ENCODE measurements at places on chromosomes 11 and 22. TPM values are rescaled to one million over a fixed set of nuclear protein-coding genes. Genes with fewer than 3 reads are reported as not detected.
A peak's percentile ranks its signal among the peaks of the same experiment; 100 is the strongest.

GRCh38 chr11:12430954-12431595 lies 53.7 kb downstream of the PARVA start:
- peak; percentile 28 for DNase-seq

DNA sequence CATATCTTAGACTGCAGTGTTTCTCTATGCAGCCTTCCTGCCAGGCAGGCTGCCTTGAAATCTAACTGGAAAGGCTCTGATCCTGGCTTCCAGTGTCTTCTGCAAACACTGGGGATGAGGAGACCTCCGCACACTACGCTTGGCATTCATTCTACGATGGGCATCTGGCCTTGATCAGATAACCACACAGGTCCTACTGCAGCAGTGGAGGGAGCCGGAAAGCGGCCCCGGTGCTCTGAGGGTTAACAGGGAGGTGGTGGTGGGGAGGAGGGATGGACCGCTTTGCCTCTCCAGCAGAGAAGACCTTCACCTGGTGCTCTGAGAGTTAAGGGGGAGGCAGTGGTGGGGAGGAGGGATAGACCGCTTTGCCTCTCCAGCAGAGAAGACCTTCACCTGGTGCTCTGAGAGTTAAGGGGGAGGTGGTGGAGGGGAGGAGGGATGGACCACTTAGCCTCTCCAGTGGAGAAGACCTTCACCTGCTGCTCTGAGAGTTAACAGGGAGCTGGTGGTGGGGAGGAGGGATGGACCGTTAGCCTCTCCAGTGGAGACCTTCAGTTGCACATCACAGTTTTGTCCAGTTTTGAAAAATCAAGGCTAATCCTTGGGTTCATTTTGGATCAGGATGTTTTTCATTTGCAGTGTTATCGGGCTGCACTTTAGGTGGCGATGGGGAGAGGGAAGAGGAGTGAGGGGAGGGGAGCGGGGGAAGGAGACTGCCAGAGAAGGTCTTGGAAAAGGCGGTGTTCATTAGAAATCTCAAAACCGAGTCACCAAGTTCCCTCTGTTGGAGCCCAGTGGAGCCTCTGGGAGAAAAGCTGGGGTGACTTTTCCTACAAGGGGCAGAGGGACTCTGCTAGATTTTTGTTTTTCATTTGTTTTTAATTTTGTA lies 5.6 kb downstream of the GAL start:
- DNase-seq, result no peak

- DNase-seq, result peak; percentile 72
Measured at GRCh38 chr11:109853156-109853776, 239.9 kb upstream of the ZC3H12C start.

- DNase-seq, result no peak
Measured at GRCh38 chr11:74012074-74012809, 3.4 kb upstream of the UCP3 start.

DNA sequence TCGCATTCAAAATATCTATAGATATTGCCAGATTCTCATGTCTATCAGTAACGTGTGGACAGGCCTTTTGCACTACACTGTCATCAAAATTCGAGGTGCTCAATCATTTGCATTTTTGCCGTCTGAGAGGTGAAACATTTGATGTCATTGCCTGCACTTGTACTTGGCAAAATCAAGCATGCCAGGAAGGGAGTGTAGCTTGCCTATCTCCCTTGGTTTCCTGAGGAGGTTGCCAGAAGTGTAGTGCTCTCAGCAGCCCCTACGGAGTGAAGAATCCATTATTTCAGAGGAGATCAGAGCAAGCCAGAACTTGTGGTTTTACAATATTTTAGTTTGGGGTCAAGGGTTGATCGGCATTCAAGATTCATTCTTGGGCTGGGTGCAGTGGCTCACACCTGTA lies 30.2 kb upstream of the APOL5 start:
- DNase-seq, result no peak

DNA sequence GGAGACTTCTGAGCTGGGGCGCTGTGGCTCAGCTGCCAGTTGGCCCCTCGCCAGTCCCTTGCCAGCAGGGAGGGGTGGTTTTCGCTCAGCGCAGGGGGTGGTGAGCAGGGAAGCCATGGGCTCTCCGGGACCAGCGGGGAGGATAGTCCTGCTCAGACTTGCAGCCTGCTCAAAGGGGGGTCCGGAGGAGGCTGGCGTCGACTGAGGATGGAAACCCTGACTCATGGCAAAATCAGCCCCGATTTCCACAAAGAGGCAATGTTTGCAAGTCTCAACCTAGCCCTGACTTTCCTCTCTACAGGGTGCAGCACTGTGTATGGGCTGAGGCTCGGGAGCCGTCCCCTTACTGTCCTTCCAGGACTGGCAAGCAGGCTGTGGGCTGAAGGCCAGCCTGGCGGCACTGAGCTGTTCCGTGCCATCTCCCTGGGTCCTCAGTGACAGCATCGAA lies 35.1 kb downstream of the FBLN1 start:
- no peak for DNase-seq

HOATZ gene
- not detected for total RNA-seq

KDELR3 gene
- total RNA-seq, result 61.9 TPM

OOSP3 gene
- total RNA-seq, result not detected

RGL4 gene
- not detected for total RNA-seq

MLC1 gene
- total RNA-seq, result not detected

KRTAP5-10 gene
- total RNA-seq, result 0.53 TPM

Measured in SK-MEL-5 (cell line).